M059J (cell line): ENCODE measurements at places on chromosomes 7 and 10. TPM values are rescaled to one million over a fixed set of nuclear protein-coding genes. Genes with fewer than 3 reads are reported as not detected.

Gene CLCN1
- total RNA-seq, result not detected in 2 replicates

Gene NPTX2
- not detected in 2 replicates for total RNA-seq

Gene GPR146
- total RNA-seq, result 1.8 and 4.9 TPM in 2 replicates

Gene ALOX5
- not detected in 2 replicates for total RNA-seq

Gene SAMD9L
- 103 and 105 TPM in 2 replicates for total RNA-seq

Gene MSMB
- not detected in 2 replicates for total RNA-seq

Gene CAMK2B
- total RNA-seq, result 0.49 TPM in 1 of 2 replicates, not detected in the other

Gene LAMB4
- 0.30 and 0.39 TPM in 2 replicates for total RNA-seq

DNA sequence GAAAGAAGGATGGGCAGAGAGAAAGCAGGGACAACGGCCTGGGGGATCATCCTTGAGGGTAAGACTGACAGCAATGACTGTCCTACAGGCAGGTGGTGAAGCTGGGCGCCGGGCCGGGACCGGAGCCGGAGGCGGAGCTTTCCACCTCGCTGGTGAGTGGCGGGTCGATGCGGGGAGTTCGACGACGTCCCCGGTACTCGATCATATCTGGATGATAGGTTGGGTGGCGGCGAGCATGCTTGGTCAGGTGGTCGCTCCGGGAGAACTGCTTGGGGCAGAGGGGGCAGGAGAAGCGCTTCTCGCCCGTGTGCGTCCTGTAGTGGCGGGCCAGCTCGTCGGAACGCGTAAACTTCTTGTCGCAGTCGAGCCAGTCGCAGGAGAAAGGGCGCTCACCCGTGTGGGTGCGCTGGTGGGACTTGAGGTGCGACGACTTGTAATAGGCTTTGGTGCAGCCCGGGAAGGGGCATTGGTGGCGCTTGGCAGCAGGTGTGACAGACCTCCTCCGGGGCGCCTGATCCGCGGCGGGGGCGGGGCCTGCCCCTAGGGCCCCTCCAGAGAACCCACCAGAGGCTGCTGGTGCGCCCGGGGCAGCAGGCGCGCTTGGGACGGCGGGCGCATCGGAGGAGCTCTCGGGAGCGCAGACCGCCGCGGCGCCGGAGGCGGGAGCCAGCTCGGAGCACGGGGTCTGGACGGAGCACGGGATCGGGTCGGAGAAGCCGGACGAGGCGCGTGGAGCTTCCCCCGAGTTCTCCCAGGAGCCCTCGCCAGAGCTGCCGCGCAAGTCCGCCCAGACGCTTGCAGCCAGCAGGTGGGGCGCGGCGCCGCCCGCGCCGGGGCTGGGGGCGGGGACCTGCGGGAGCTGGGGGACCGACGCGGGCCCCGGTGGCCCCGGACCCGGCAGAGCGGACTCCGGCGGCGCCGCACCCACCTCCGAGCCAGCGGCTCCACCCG lies 752 bp downstream of the KLF14 start:
- no peak for DNase-seq

GRCh38 chr7:154383045-154383444 lies 330.8 kb downstream of the DPP6 start:
- DNase-seq, result no peak

GRCh38 chr10:6164271-6165095 lies 38.2 kb upstream of the PFKFB3 start:
- DNase-seq, result no peak

- no peak for DNase-seq
Observed at GRCh38 chr10:73926152-73926764, 15.3 kb downstream of the PLAU start.

DNA sequence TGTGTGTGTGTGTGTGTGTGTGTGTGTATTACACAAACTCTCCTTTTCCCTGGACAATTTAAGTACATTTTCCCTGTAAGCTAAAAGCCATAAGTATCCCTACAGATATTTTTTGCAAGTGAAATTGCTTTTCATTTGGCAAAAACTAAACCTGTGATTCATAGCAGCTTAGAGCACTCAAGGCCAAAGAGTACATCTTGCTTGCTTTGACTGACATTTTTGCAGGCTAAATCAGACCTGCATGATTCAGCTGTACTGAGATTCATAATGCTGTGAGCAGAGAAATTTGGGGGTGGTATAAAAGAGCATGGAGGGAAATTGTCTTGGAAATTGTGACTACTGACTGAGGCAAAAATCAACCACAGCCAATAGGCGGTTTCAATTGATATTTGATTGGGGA lies 500.4 kb downstream of the GFRA1 start:
- DNase-seq, result peak; percentile 76

DNA sequence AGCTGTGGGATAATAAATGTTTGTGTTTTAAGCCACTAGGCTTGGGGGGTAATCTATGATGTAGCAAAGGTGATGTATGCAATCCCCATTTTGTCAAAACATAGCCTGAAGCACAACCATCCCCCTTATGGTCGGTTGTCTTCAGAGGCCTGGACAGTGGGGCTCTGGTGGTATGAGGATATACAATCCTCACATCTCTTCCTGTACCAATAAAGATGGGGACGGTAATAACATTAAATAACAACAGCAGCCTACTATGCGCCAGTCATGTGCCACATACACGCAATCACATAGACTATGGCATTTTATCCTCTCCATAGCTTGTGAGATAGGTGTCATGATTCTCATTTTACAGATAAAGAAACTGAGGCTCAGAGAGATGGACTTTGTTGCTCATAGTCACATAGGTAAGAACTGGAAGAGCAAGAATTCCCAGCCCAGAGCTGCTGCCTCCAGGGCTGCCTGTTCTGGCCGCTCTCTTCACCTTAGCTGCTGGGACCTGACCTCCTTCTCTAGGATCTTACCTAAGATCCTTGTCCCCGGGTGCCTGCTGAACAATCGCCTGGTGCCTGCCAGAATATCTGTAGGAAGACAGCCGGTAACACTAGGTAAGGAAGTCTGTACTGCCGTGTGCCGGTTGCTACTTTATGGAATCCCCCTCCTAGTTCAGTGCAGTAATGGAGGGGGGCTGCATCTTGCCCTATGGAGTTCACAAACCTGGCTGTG lies 108.6 kb downstream of the ARHGAP22 start:
- DNase-seq, result no peak

GRCh38 chr10:78248651-78249464 lies 215.2 kb downstream of the RPS24 start:
- peak; percentile 82 for DNase-seq

- DNase-seq, result peak; percentile 17
Observed at GRCh38 chr7:29194594-29195427, at the start of gene CHN2. CHN2 (plus strand) TSS chr7:29194775.

GRCh38 chr10:105585171-105585570 lies 944.1 kb downstream of the SORCS3 start:
- no peak for DNase-seq

DNA sequence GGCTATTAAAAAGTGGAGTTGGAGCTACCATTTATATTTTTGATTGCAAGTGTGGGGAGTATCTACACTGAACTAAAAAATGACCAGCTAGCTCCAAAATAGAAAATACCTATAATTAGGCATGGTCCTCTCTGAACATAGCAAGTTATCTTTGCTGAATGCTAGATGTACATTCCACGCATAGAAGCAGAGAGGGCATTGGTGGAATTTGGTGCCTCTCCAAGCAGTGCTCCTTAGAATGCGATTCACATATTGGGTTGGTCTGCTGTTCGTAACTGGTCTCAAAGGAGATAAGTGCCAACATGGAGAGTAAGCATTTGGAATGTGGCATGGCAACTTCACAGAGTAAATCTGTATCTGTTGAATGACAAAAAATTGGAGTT lies 196.2 kb downstream of the PTN start:
- DNase-seq, result no peak

DNA sequence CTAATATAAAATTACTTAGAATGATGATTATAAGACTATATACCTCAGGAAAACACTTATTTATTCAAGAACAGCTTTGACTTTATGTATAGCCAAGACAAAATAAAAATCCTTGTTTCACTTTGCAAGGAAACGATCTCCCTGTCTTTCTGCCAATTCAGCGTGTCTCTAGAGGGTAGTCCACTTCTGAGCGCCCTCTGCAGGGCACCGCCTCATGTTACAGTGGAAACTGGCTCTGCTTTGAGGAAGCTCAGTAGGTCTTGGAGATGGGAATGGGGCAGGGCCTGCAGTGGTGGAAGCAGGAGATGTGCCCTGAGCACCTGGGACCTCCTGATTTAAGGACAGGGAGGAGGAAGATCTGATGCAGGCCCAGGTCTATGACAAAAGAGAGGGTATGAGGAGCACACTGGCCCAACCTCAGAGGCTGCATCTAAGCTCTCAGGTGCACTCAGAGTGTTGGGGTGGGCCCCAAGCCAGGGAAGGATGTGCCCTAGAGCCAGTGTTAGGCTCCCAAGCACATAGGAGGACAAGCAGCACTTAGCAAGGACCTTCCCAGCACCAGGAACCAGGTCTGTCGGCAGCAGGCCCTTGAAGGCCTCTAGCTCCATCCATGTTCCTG lies 481.0 kb downstream of the TNS3 start:
- DNase-seq, result peak; percentile 67

GRCh38 chr10:50506861-50507573 lies 116.7 kb downstream of the SGMS1 start:
- DNase-seq, result no peak

GRCh38 chr7:90945104-90945787 lies 319.0 kb upstream of the FZD1 start:
- peak; percentile 6 for DNase-seq

- no peak for DNase-seq
Observed at GRCh38 chr7:157515342-157516041, 178.7 kb downstream of the DNAJB6 start.

- DNase-seq, result no peak
Observed at GRCh38 chr7:44188480-44189225, 586 bp downstream of the GCK start.

DNA sequence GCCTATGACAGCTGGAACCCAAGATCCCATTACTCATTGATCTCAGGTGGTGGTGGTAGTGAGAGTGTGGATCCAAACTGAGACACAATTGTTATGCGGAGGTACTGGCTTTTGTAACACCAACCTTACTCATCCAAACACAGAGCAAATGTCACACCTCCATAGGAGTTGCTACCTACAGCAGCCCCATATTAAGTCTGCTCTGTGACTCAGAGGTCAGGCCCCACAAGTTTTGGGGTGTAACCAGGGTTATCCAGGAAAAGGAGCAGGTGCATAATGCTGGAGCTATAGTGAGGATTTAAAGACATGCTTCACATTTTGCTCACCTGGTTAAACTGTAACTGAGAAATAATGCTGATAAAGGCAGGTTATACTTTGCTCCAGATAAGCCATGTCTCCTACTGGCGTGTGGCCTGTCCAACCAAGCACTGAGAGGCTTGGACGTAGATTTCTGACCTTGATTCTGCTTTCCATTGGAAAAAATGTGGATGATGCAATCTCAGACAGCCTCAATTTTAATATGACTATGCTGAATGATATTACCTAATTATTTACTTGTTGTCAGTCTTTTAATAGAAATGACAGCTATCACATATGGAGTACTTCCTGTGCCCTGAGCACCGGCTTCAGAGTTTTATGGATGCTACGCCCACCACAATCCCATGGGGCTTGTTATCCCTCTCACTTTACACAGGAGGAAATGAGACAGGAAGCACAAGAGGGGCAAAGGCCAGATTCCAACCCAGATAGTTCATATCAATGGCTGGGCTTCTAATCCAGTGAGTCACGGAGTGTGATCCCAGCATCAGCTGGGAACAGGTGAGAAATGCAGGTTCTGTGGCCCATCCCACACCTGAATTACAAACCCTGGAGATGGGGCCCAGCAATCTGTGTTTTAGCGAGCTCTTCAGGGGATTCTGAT lies 181.3 kb downstream of the CHN2 start:
- DNase-seq, result no peak

DNA sequence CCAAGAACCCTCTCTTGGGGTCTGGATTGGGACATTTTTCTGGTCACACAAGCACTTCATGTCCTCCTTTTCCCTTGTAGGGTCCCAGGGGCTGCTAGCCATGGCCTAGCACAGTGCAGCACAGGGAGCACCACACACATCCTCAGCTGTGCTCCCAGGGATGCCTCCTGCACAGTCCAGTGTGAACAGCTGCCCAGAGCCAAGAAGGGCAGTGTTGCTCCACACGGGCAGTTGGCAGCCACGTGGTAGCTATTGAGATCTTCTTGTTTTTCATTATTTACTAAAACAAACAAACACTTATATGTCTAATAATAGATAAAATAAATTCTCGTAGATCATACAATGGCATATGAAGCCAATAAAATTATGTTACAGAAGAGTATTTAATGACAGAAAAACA lies 13.9 kb upstream of the LANCL2 start:
- DNase-seq, result no peak

DNA sequence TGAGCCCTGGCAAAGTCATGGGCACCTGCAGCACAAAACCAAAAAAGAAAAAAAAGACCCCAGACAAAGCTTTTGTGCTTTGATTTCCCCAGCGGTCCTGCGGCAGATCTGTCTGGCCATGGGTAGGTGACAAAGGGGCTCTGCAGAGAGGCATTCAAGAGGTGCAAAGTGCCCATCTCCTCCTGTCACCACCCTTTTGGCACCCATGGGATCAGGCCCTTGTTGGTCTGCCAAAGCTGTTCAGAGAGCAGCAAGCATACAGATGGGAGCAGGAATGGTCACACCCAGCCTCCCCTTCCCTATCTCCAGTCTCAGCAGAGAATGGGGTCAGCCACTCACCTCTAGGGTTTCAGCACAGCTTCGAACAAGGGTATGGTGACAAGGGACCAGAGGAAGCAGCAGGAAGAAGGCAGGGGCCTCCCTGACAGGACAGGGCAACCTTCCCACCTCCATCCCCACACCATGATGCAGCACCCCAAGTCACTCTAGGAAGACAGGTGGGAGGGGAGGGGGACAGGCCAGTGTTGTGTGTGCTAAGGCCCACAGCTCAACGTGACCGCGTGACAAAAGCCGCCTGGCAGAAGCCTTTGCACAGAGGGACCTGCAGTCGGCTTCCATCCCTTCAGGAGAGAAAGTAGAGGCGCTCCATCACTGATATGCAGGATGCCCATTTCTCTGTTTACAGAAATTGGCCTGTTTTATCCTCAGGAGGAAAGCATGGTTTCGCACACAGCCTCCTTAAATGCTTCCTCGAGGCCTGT lies 6.3 kb downstream of the CAMK2G start:
- DNase-seq, result no peak

DNA sequence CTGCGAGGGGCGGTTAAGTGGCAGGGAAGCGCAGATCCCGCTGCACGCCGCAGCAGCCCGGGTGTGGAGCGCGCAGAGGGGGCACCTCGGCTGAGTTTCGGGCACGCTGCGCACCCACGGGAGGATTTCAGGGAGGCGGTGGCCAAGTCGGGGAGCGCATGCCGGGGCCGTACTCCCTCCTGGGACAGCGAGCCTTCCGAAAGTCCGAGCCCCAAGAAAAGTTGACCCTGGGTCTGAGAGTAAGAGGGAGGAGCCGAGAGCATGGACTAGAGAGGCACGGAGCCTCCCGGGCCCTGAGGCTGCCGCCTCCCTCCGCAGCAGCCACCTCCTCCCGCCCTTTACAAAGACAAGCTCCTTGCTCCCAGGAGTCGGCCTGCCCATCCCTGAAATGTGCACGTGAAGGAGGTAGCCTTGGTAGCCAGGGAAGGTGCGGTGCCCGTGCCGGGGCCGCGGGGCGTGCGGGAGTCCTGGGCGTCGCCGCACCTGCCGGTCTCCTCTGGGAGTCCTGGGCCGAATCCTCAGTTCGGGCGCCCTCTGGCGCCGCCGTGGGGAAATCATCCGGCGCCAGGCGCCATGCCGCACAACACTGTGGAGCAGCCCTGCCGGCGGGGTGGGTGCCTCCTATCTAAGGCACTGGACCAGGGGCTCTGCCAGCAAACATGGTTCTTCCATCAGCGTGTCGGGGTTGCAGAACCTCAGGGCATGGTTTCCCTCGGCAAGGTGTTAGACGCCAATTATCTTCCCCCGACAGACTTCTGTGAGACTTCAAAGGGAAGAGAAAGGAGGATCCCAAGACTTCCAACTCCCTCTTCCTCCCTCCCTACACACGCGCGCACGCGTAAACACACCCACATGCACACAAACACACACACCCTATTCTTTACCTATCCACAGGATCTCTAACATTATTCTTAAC lies 104.0 kb downstream of the TRIL start:
- peak; percentile 68 for DNase-seq
